ENCODE measurements at places on chromosomes 5 and 9. TPM values are rescaled to one million over a fixed set of nuclear protein-coding genes. Genes with fewer than 3 reads are reported as not detected.

The SLC25A48 gene
- not detected for total RNA-seq

The PITX1 gene
- not detected for total RNA-seq

The ACTBL2 gene
- total RNA-seq = 0.11 TPM

The TAF1L gene
- total RNA-seq = not detected

The PCDHB10 gene
- total RNA-seq = 1.3 TPM

The RNF183 gene
- not detected for total RNA-seq

The C9orf153 gene
- not detected for total RNA-seq

The GPR21 gene
- 0.65 TPM for total RNA-seq

The SNCAIP gene
- total RNA-seq = 4.0 TPM

The LCN10 gene
- not detected for total RNA-seq

The PRR7 gene
- total RNA-seq = 24.8 TPM

The FOXD4L5 gene
- total RNA-seq = not detected

The CCDC171 gene
- 0.76 TPM for total RNA-seq

The CRHBP gene
- total RNA-seq = not detected

The MOB3B gene
- total RNA-seq = not detected

The PCDHGA6 gene
- 5.4 TPM for total RNA-seq

The AKNA gene
- total RNA-seq = 8.1 TPM

The KCNV2 gene
- total RNA-seq = not detected

The PCDHGB2 gene
- total RNA-seq = 2.5 TPM

The FREM1 gene
- 0.11 TPM for total RNA-seq

The ADAMTSL2 gene
- total RNA-seq = 0.11 TPM

The TMEM232 gene
- 1.3 TPM for total RNA-seq

The BSPRY gene
- total RNA-seq = not detected

The TGFBI gene
- total RNA-seq = 7,109 TPM

The C5orf22 gene
- total RNA-seq = 13.5 TPM

The PDLIM4 gene
- total RNA-seq = 84.4 TPM

The GHR gene
- total RNA-seq = 1.5 TPM

The GABRA1 gene
- total RNA-seq = not detected

The SEMA6A gene
- not detected for total RNA-seq

The MAMDC2 gene
- not detected for total RNA-seq

The CCL27 gene
- total RNA-seq = not detected
